ENCODE measurements at places on chromosomes 3 and 15.

GRCh38 chr15:26772154-26773066, at the start of gene GABRB3:
Gene GABRB3 (minus strand): TSS chr15:26773066.
- no peak for DNase-seq

GRCh38 chr3:178295292-178295912, 240.8 kb upstream of the KCNMB2 start:
- DNase-seq = no peak

- DNase-seq = no peak
Measured at GRCh38 chr3:65406470-65406869, 632.2 kb downstream of the MAGI1 start.

GRCh38 chr15:58981808-58982475, 5.5 kb upstream of the RNF111 start:
- DNase-seq = no peak

DNA sequence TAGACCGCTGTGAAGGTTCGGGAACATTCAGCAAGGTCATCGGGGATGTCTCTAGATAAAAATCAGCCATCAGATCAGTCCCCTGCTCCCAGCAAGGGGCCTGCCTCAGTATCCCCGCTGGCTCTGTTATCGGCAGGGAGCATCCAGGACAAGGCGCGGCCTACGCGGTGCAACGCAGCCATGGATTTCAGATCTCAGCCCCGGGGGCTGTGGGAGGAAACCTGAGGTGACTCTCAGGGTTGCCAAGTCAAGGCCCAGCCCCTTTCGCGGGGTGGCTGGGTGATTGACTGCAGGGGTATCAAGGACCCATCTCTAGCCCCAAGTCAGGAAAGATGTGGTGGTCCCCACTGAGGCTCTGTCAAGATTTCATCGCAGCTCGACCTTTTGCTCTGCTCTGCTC, 23.1 kb upstream of the CD47 start:
- no peak for DNase-seq

DNA sequence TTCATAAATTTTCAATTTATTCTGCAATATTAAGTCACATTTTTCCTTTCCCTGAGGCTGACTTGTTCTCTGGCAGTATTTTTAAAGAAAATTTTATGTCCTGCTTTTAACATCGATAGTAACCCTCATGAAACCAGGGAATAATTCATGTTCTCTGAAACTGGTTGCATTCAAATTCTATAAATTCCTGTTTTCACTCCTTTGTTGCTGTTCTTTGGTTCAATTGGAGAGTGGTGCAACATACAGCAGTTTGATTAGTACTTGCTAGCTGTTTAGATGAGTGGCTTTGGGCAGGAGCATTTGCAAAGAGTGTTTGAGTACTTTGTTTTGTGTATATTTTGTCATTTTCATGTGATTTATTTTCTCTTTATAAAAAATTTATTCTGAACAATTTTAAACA, 19.2 kb downstream of the ZIC1 start:
- no peak for DNase-seq
